ENCODE measurements at places on chromosomes 3 and 15. TPM values are rescaled to one million over a fixed set of nuclear protein-coding genes. Genes with fewer than 3 reads are reported as not detected.

GRAMD1C gene
- 3.0 TPM for polyA plus RNA-seq

DNA sequence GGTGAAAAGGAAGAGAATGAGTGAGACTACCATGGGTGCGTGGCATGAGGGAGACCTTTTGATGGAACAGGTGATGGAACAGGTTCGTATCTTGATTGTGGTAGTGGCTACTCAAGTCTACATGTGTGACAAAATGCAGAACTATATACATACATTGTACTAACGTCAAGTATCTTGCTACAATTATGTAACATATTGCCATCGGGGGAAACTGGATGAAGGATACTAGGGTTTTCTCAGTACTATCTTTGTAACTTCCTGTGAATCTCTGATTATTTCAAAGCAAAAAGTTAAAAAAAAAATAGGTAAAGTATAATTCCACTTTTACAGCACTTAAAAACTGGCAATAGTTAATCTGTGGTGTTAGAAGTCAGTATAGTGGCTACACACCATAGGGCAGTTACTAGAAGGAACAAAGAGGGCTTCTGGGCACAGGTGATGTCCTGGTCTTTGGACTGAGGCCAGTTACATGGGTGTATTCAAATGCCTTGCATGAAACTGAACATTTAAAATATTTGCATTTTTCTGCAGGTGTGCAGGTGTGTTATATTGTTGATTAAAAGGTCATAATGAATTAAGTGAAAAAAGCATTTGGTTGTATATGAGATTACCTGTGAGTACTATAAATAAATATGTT, 61.4 kb downstream of the LRRK1 start:
- DNase-seq = no peak

- DNase-seq = peak; percentile 76
These were observed 3.8 kb downstream of the PLD1 start for GRCh38 chr3:171806200-171807128.

DNA sequence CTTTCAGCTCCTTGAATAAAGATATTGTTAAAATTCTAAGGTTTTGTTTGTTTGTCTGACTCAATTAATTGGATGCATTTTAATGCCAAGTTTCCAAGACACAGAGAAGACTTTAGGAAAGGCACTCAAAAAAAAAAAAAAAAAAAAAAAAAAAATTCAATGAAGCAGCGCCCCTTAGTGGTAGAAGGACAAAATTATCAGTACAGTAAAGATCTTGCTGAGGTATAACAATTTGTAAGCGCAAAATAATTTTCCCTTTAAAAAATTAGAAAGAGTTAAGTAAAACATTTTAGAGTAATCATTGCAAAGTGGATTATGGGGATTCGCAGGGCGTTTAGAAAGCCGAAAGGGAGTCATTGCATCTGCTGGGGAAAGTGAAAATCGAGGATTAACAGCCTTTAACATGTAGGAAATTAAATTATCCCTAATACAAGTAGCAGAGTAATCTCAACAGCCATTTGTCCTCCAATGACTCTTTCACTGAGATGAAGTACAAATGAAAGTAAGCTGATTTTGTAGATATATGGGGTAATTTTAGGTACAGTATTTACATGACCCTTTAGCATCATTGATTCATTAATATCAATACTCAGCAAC, 5.8 kb upstream of the DIS3L start:
- no peak for DNase-seq

RBPMS2 gene
- 1.3 TPM for polyA plus RNA-seq

GRCh38 chr3:61452535-61453090, 108.8 kb upstream of the PTPRG start:
- peak; percentile 18 for DNase-seq

OR5K2 gene
- polyA plus RNA-seq = not detected

- no peak for DNase-seq
These were observed 25.5 kb downstream of the MCCC1 start for GRCh38 chr3:183073839-183074238.

DNA sequence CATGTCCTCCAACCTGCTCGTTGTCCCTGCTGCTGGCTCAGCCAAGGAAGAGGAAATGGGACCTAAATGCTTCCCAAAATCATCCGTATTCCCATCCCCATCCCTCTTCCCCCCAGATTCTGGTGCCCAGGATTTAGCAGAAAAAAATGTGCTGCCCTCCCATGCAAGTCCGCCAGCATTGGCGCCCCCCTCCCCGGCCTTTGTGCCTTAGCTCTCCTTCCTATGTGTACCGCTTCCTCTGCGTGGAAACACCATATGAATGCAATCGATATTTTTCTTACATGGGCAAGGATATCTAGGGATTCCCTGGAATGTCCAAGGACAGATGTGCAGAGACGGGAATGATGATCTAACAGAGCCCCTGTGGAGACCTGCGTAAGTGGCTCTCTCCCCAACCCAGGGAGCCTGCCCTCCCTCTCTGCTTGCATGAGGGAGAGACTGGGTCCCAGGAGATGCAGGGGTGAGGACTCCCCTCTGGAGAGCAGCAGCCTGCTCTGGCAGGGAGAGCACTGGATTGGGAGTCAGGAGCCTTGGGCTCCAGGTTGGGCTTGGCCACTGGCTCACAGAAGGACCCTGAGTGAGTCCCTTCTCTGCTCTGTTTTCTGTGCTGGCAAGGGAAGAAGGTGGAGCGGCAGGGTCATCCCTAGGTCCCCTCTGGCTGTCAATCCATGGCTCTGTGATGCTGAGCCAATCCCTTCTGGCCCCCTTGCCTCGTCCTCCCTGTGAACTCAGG, 227.2 kb downstream of the XXYLT1 start:
- DNase-seq = no peak

RAB6B gene
- 2.3 TPM for polyA plus RNA-seq

GRCh38 chr15:40832903-40833302, 4.4 kb upstream of the PPP1R14D start:
- DNase-seq = no peak

HGD gene
- polyA plus RNA-seq = 0.14 TPM

GRCh38 chr15:81303244-81304225, 20.4 kb downstream of the STARD5 start:
- no peak for DNase-seq

GRCh38 chr3:194283221-194284006, 67.7 kb downstream of the CPN2 start:
- DNase-seq = no peak

- DNase-seq = no peak
These were observed 88.8 kb downstream of the HES1 start for GRCh38 chr3:194224471-194225417.

DNA sequence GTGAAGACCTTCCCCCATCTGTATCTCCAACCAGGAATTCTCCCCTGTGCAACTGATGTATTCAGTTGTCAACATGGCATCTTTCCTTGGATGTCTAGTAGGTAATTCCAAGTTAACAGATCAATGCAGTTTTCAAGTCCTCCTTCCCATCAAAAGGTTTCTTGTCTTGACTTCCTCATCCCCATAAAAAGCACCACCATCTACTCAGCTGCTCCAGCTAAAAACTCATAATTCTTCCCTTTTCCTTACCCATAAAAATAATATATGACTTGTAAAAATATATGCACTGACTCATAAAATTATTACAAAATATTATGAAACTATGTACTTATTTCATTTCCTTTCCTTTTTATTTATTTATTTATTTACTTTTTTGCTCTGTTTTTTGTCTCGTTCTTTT, 5.0 kb upstream of the CAND2 start:
- no peak for DNase-seq

BUB1B gene
- polyA plus RNA-seq = 8.2 TPM

GOLGA6L7 gene
- not detected for polyA plus RNA-seq

- no peak for DNase-seq
These were observed 847.7 kb downstream of the EPHA3 start for GRCh38 chr3:89955156-89955555.

DNA sequence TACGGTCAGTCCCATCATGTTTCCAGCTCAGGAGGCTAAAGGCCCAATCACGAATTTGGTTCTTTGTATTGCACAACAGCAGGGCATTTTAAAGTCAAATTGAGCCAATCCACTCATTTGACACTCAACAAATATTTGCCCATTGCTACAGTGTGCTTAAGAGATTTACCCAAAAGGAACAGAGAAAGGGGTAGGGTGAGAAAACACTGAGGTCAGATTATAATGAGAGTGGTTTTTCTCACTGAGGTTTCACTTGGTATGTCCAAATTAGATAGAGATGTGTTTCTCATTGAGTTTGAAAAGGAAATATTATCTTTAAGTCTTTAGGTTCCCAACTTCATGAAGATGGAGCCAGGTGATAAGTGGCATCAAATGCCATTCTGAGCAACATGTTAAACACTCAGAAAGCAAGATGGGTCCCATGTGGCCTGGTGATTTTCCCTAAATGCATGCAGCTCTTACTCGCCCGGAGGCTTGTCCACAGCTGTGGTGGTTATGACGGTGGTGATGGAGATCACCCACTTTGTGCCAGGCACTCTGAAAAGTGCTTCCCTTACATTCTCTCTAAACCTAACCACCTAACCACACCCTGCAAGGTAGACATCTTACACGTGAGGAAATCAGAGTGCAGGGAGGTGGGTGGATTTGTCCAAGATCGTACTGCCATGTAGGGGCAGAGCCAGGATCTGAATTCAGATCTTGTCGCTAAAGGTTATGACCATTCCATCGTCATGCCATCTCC, 31.2 kb upstream of the USP3 start:
- no peak for DNase-seq

GRCh38 chr3:158789592-158789991, 12.3 kb upstream of the MFSD1 start:
- no peak for DNase-seq

PLA2G4E gene
- not detected for polyA plus RNA-seq

GRCh38 chr15:85950101-85950500, 129.6 kb upstream of the AGBL1 start:
- no peak for DNase-seq

DNA sequence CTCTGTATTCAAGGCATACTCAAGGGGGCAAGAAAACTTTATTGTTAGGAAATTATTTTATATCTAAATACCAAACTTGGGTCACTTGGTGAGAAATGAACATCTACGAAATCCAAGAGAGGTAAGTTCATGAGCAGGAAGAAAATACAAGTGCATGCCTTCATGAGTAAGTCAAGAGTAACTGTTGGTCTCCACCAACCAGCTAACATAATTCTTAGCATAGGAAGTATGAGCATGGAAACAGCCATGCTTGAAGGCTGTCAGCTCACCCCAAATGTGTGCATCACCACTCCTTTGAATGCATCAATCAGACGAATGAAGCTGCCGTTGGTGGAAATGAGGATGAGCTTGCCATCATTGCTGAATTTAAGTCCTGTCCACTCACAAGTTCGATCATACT, 13.9 kb downstream of the PPM1M start:
- DNase-seq = no peak

JMJD7 gene
- polyA plus RNA-seq = 6.9 TPM

TERC gene
- polyA plus RNA-seq = not detected

ANKRD63 gene
- not detected for polyA plus RNA-seq

All from AG04450 (cell line).